T follicular helper cell (primary cell): ENCODE measurements at places on chromosomes 11 and 22.

- DNase-seq = no peak
These were observed 81.3 kb downstream of the PHF21A start for GRCh38 chr11:46039990-46040389.

DNA sequence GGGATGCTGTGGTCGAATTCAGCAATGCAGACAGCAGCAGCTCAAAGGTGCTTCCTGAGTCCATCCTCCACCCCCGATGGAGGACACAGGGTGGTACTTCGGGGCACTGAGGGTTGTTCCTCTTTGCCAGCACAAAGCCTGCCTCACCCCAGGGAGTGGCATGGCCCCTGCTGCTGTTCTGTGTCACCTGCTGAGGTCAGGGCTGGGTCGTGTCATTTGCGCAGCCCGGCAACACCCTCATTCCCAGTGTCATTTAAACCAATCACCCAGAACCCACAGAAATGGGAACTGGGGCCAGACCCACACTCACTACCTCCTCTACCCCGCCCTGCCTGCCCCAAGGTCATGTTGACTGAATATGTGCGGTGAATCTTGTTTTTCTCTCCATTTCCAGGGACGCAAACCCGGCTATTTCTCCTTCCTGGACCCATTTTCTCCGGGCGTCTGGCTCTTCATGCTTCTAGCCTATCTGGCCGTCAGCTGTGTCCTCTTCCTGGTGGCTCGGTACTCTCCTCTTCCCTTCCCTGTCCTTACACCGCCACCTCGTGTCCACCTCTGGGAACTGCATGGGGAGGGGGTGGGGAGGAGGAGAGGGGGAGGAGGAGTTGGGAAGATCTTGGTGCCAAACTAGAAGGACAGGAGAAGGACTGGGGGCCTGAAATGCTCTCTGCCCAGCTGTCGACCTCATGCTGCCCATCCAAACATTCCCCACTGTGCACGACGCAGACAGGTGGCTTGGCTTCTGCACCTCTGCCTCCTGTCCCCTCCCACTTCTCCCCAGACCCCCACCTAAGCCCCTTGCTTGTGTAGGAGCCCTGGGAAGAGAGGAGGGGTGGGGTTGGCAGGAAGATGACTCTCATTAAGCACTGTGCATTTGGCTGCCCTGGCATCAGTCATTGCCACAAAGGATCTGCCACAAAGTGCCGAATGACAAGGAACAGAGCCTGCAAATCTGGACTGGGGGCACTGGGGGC lies 71.2 kb upstream of the TBCEL start:
- DNase-seq = peak; percentile 38

DNA sequence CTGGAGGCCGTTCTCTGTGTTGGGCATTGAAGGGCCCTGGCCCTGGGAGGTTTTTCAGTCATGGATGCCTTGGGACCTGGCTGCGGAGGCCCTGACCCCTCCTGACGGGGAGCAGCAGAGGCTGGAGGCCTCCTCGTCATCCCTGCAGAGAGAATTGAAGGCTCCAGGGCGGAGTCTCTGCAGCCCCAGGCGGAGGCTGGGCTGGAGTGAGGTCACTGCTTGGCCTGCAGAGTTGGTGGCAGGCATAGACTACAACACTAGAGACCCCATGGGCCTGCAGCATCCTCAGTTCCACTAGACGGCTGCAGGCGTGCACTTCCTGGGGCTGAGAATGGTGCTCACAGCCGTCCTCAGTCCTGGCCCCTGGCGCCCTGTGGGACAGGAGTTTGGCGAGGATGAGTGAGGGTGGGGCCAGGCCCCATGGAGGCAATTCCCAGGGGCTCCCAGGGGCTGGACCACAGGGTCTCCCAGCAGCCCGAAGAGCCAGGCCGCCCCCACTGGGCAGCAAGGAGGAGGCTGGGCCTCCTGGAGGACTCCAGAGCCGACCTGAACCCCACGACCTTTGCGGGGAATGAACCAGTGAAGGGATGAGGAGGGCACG lies 1194.9 kb downstream of the BRD1 start:
- DNase-seq = no peak

DNA sequence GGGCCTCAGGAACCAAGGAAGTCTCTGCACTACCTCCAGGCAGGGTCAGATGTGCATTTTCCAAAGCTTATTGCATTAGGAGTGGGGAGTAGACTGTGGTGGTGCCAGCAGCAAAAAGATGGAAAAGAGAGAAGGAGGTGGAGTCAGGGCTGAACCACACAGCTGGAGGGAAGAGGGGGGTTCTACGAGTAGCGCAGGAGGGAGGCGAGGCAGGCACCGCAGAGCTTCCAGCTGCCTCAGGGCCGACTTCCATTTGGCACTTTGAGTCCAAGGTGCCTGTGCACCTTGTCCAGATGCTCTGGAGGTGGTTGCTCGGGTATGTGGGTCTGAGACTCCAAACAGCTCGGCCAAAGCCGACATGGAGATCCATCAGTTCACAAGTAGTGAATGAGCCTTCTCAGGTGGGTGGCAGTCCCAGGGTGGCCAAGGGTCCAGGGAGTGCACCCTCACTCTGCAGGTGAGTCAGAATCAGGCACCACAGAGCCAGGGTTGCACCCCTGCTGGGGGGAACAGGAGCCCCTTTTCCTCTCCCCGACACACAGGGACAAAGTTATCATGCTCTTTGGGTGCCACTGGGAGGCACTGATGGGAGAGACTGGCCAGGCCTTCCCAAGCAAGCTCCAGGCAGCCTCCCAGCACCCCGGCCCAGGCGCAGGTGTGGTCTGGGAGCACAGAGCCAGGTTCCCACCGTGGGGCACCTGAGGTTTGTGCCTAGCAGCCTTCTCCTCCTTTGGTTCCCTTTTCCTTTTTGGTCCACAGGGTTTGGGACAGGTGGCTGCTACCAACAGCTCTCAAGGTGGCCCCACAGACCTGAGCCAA lies 30.2 kb downstream of the GGT5 start:
- no peak for DNase-seq

DNA sequence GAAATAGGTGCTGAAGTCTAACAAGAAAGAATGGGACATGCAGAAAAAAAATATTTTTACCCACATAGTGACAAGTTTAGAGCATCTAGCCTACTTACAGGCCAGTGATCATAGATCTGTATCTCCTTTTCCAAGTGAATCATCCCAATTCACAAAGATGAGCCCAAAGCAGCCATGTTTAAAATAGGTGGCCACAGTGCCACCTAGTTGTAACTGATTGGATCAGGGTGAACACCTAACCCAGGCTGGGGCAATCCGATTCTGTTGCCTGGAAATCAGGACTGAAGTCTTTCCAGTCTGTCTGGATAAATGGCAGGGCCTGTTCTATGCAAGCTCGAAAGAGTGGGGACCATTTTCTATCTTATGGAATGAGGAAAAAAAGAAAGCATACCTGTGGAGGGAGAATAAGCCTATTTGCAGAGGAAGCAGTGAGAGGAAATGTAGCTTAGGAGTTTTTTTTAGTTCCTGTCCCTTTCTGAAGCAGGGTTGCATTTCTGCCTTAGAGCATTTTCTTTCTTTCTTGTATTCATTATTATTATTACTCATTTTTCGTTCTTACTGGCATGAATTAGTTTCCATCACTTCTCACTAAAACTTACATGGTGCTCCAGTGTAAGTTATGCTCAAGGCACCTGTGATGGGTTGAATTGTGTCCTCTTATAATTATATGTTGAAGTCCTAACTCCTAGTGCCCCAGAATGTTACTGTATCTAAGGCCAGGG lies 113.2 kb upstream of the RAG2 start:
- no peak for DNase-seq

DNA sequence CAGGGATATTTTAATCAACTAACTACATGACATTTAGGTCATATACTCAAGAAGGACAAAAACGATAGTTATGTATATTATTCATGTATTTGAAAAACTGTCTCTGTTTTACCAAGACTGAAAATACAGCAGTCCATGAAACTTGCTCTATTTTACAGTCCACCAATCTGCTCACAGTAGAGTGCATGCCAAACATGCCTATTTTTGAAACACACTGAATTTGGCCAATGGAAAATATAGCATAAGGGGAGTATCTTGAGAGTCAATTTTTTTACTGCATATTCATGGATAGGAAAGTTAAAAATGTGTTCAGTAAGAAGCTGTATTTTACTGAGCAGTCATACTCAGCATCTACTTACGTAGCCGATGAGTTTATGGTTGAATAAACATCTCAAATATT lies 621.2 kb upstream of the CHORDC1 start:
- no peak for DNase-seq

DNA sequence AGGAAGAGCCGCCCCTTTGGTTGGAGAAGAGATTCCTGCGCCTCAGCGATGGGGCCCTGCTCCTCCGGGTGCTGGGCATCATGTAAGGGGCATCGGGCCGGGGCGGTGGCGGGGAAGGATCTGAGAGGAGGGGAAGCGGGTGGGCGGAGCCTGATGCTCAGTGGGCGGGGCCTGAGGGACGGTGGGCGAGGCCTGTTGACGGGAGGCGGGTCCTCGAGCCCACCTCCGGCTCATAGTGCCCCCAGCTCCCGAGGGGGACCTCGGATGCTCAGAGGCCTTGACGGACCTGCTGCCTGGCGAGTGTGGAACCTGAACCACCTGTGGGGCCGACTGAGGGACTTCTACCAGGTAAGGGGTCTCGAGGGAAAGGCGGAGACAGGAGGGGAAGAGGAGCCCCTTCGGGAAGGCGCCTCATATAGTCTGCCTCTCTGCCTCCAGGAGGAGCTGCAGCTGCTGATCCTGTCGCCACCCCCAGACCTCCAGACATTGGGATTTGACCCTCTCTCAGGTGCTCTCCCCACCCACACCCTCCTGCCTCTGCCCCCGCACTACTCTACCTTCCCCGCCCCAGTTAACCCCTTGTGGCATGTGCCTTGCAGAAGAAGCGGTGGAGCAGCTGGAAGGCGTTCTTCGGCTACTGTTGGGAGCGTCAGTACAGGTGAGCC lies 799 bp downstream of the CCDC88B start:
- DNase-seq = peak; percentile 59
